SW 1271 (cell line): ENCODE measurements at places on chromosomes 6 and 20.

GRCh38 chr20:56205346-56205745, 43.2 kb upstream of the MC3R start:
- DNase-seq: no peak

DNA sequence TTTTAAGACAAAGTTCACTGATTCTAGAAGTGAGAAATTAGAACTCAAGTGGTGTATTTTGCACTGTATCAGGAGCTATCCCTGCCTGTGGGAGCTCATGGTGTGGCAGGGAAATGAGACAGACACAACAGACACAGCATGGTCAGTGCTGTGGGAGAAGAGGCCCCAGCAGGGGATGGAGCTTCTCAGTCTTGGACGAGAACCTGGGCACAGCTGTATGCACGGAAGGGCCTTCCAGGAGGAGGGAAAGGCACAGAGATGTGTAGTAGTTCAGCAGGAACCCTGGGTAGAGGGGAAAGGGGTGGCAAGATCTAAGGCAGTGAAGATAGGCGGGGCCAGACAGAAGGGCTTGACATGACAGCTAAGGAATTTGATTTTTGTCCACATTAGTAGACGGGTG, 48.8 kb upstream of the KIF25 start:
- DNase-seq: no peak

DNA sequence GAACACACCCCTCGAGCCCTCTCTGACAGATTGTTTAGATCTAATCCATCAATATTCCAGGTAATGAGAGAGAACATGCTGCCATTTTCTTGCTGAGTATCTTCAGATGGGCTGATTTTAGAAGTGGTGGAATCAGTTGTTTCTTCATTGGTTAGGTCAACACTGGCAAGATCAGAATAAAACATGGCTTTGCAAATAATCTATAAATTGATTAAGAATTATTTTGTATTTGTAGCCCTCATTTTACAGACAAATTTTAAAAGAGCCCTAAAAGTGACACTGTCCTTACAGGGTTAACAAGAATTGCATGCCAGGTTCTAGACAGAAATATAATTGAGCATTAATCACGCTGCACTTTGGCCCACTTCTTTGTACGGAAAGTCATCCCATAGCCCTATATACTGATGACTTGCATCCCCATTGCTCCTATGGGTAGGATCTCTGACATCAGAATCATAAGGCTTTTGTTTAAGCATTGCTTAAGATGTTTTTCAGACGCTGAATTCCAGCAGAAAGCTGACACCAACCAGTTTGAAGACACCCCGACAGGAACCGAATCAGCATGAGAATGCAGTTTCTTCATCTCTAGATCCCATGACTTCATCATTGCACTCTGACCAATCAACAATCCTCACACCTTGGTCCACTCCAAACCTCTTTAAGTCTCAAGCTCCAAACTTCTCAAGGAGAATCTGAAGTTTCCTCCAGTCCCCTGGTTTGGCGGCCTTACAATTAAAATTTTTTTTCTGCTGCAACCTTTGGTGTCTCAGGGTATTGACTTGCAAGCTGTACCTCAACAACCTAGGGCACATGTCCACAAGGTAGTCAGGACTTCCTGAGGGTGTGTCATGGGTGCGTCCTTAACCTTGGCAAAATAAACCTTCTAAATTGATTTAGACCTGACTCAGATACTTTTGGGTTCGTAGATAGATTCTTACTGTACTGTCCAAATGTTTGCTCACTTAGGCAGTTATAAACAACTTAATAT, 7.8 kb downstream of the TDP2 start:
- DNase-seq: no peak

DNA sequence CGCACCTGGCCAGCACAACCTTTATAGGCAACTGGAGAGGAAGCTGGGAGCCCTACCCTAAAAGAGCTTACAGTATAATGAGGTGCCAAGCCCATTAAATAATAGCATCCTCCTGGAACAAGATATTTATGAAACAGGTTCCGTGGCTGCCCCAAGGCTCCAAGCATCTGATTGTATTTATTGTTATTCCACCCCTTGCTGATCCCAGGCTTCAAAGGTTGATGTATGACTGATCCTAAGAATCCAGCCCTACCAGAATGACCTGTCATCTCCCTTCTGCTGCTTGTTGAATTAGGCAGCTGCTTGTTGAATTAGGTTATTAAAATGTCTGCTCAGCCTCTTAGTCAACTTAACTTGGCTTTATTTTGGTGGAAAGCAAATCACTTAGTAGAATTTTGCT, 35.2 kb upstream of the SASH1 start:
- no peak for DNase-seq

DNA sequence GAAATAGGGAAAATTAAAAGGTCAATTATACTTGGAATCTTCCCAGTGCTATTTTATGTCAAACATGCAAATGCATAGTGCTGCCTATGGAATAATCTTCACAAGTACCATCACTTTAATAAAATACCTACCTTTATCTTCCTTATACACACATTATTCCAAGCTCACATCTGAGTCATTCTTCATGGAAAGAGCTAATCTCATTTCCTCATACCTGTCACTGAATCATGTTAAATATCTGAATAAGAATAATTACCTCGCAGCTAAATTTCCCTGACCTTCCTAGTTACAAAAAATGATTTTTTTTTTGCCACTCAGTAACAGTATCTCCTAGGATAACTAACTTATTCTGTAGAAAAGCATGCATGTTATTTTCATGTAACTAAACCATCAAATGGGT, 661.4 kb upstream of the HS3ST5 start:
- no peak for DNase-seq

GRCh38 chr6:6686748-6687601, 98.5 kb downstream of the LY86 start:
- peak; percentile 77 for DNase-seq

GRCh38 chr6:106220485-106220884, 105.1 kb downstream of the ATG5 start:
- no peak for DNase-seq

- DNase-seq: no peak
These were observed 4.6 kb downstream of the TFAP2B start for GRCh38 chr6:50823094-50823920.

GRCh38 chr6:2103765-2104523, 141.5 kb downstream of the GMDS start:
- DNase-seq: peak; percentile 56

GRCh38 chr20:35772563-35773058, 796 bp downstream of the PHF20 start:
- DNase-seq: no peak

DNA sequence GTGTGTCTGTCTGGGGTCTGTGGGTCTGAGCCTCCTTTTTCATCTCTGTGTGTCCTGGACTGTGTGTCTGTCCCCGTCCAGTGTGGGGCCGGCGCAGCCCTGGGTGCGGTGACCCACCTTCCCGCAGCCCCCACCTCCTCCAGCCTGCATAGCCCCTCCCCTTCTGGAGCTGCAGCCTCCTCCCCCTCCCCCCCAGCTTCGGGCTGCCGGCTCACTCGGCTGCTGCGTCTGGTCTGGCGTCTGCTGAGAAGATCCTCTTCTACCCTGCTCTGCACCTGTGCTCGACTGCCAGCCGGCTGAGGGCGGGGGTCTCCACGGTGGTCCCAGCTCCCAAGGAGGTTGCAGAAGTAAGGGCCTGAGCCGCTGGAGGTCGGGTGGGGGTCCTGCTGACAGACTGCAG, 7.6 kb upstream of the LKAAEAR1 start:
- DNase-seq: no peak

- no peak for DNase-seq
These were observed 294.6 kb downstream of the CDH26 start for GRCh38 chr20:60252866-60253265.

DNA sequence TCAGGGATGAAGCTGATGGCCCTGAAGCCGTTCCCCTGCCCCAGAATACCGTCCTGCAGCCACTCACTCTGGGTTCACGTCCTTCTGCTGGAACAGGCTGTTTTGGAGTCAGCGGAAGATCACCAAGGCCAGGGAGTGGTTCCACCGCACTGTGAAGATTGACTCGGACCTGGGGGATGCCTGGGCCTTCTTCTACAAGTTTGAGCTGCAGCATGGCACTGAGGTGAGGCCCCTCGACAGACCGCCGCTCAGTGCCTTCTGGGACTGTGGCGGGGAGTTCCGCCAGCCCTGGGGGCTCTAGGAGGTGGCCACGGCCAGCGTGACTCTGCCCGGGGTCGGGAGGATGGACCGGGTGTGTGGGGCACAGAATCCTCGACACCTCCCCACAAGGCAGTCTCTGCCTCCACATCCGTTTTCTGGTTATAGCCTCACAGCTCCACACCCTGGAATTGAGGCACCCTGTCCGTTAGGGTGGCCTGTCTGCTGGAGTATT, 4.1 kb upstream of the C20orf204 start:
- DNase-seq: no peak

DNA sequence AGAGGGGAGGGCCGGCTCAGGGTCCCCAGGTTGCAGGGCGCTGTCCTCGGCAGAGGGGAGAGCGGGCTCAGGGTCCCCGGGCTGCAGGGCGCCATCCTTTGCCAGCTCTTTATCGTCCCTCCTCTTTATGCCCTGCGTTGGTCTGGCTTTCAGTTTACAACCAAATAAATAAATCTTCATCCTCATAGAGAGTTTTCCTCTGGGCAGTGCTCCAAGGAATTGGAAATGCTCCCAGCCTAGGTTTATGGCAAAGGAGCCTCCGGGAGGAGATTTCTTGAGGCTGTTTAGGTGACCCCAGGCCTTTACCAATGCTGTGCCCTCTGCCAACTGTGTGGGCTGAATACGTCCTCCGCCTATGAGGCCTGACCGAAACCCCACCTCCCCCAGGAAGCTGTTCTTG, 60.2 kb downstream of the CHMP4B start:
- no peak for DNase-seq

GRCh38 chr6:130679684-130680083, 147.5 kb upstream of the SMLR1 start:
- no peak for DNase-seq

DNA sequence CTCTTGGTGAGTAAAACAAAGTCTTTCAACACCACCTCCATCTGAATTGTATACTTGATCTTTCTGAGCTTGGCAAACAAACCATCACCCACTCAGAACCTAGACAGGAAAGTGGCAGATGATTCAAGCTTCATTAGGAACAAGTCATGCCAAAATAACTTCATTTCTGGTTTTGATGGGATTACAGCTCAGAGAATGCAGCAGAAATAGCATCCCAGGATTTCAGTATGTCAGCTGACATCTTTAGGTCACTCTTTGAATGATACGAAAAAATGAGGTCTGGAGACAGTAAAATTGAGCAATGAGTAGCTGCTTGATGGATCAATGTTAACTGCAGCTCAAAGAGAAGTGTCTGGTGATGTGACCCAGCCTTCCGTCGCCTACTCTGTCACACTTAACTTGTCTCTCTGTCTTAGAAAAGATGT, 92.4 kb downstream of the GJA10 start:
- no peak for DNase-seq

- DNase-seq: no peak
These were observed 7.5 kb downstream of the NFATC2 start for GRCh38 chr20:51535075-51535386.

DNA sequence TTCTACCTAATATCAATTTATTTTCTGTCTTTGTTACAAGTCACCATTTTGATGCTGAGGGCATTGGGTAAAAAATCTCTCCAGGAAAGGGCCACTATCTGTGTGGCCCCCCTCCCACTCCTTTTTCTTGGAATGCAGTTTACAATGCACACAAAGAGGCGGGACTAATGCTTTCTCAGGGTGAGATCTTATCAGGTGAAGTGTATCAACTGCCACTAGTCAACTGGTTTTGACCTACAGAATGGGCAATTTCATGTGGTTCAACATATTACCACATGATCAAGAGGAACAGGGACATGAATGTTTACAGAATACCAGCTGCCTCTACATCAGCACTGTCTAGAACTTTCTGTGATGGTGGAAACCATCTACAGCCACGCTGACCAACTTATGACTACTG, 3.7 kb downstream of the RRBP1 start:
- no peak for DNase-seq

GRCh38 chr6:136511397-136511796, 38.8 kb downstream of the MAP7 start:
- no peak for DNase-seq

DNA sequence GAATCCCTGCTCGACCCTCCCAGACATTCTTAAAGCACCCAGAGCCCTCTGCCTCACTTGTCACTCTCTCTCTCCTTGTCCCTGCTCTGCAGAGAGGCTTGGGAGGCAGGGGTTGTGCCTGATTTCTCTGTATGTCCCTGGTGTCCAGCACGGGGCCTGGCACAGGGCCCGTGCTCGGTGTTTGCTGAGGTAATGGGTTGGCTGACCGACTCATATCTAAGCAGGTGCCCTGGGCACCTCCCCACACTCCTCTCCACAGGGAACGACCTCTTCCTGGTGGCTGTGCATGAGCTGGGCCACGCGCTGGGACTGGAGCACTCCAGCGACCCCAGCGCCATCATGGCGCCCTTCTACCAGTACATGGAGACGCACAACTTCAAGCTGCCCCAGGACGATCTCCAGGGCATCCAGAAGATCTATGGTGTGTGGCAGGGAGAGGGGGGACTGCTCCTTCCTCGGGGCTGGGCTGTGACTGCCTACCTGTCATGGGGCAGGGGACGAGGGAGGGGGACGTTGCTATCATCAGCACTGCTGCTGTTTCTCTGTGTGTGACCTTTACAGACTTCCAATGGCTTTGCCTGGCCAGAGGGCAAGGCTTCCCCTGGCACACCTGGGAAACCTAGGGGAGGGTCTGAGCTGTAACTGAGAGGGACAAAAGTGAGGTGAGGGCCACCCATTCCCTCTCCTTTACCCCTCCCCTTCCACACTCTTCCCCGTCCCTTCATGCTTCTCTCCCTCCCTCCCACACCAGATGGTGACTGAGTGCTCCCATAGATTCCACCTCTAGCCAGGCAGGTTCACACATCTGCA, 14.2 kb downstream of the MMP24OS start:
- no peak for DNase-seq

GRCh38 chr20:11260611-11261010, 586.8 kb upstream of the JAG1 start:
- DNase-seq: no peak

DNA sequence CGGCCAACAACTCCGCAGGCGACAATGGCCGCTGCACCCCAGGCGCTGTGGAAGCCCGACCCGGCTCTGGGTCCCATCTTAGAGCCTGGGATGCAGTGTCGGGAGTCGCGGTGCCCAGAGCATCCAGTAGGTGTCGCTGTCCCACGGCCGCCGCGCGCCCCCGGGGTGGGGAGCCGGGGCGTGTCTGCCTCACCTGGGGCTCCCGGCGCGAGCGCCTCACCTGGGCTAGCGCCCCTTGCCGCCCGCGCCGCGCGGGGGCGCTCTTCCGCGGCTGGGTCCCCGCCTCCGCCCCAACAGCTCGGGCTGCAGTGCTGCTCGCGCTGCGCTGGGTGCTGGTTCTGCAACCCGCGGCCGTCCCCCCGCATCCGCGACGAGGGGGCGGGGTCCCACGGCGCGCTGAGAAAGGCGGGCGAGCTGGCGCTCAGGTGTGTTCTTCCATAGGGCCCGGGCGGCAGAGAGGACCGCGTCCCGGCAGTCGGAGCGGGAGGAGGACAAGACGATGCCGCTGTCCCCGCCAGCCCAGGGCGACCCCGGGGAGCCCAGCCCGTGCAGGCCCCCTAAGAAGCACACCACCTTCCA, at the start of gene CRYBG1:
Gene CRYBG1 (plus strand): TSS at position 308 of the 579 bp plus-strand sequence. CDS start 192 bp downstream, at position 500.
- peak; percentile 4 for DNase-seq

DNA sequence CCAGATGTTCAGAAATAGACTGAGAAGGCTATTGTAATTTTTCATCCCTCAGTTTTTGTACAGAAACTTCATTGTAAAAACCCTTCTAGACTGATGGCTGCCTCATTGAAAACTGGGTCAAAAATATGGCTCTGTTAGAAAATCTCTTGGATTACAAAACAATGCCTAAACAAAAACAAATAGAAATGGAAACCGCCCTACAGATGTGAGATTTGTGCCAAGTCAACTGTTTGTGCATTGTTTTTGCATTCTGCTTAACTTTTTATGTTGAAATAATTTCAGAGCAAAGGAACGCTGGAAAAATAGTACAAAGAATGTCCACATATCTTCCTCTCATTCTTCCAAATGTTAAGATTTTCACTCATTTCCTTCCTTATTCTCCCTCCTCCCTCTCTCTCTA, 425.1 kb downstream of the FOXA2 start:
- no peak for DNase-seq
